ENCODE measurements at places on chromosomes 5 and 9.

GRCh38 chr9:114908805-114909448 lies 21.5 kb downstream of the TNFSF8 start:
- DNase-seq: no peak

GRCh38 chr5:72633649-72634048 lies 126.4 kb upstream of the ZNF366 start:
- DNase-seq: no peak

DNA sequence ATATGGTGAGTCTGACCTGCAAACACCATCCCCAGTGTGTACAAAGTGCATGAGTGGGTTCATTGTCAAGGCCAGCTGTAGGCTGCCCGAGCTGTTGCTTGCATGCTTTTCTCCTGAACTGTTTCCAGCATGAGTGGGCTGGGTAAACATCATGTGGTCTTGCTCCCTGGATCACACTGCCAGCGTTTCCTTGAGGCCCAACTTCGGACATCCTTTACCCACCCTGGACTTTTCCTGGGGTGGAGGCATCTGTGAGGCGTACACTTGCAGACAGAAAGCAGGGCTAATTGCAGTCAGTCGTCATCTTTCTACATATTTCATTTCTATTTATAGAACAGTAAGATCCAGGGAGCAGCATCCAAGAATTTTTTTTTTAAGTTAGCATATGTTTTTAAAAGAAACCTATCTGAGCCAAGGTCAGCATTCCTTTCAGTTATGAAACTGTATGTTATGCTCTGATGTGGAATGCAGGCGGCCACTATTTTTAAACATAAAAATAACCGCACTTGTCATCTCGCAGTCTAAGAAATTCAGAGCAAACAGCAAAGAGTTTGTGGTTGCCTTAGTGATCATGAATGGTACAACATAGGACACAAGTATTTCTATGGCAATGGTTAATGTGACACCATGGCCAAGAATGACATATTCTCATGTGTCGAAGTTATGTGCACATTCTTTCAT lies 106.5 kb upstream of the DMRT1 start:
- DNase-seq: no peak

GRCh38 chr5:65961633-65962032 lies 35.3 kb downstream of the ERBIN start:
- peak; percentile 38 for DNase-seq

- DNase-seq: no peak
Measured at GRCh38 chr9:18463991-18464390, 10.0 kb upstream of the ADAMTSL1 start.

DNA sequence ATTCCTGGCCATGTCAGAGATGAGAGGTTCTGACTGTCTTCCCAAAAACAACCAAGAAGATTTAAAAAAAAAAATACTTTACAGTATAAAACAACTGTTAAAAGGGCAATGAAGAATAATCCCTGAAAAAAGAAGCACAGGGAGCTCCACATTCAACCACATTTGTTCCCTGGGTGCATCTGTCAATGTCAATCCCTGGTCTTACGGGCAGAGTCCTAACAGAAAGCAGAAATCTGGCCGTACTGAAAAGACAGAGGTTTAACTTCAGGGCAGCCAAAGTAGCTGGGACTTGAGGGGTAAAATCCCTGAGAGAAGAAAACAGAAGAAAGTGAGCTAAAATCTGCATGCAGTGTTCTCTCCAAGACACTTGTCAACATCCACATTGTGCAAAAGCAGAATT lies 76.6 kb downstream of the RICTOR start:
- DNase-seq: no peak

DNA sequence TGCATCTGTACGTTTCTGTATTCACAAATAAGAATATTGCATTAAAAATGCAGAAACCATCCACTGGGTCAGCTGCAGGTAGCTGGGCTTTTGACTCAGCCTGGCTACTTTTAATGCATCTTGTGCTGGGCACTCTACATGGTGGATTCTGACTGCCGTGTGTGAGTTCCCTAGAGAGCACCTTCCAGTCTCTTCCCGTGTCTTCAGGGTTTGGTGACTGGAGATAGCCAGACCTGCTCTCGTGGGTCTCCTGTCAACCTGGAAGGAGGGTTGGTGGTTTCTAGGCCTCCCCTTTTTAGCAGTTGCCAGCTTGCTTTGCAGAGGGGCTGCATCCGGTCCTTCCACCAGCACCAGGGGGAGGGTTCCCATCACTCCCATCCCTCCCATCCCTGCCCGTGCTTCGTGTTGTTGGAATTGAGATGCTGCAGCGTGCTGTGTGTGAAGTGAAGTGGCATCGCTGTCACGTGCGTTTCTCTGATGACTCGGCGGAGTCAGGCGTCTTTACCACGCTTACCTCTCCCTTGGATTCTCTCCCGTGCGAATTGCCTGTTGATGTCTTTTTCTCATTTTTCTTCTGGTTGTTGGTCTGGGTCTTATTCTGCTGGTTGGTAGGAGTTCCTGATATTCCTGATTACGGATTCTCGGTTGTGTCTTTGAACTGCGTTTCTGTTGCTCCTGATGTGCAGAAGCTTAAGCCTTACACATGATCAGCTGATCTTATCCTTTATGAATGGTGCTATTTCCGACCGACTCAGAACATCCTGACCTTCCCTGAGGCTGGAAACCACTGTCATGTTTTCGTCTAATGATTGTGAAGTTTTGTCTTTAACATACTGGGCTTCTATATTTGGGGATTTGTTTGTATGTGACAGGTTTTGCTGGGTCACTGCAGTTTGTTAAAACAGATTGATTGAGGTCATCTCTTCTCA lies 16.9 kb downstream of the FBXW5 start:
- no peak for DNase-seq

- no peak for DNase-seq
Measured at GRCh38 chr9:130117816-130118632, 54.2 kb upstream of the NCS1 start.

- DNase-seq: peak; percentile 96
Measured at GRCh38 chr5:172110921-172111851, 76.8 kb downstream of the STK10 start.
